Activated CD8-positive, alpha-beta memory T cell treated with anti-CD3 and anti-CD28 coated beads, Interleukin-2, amount 10 ng/mL, durations not matched to agents 7 days and 5 days (primary cell): ENCODE measurements at places on chromosomes 6 and 20. TPM values are rescaled to one million over a fixed set of nuclear protein-coding genes. Genes with fewer than 3 reads are reported as not detected.
A peak's percentile ranks its signal among the peaks of the same experiment; 100 is the strongest.

- DNase-seq: peak; percentile 72
Measured at GRCh38 chr20:31569163-31570020, 35.7 kb upstream of the ID1 start.

DNA sequence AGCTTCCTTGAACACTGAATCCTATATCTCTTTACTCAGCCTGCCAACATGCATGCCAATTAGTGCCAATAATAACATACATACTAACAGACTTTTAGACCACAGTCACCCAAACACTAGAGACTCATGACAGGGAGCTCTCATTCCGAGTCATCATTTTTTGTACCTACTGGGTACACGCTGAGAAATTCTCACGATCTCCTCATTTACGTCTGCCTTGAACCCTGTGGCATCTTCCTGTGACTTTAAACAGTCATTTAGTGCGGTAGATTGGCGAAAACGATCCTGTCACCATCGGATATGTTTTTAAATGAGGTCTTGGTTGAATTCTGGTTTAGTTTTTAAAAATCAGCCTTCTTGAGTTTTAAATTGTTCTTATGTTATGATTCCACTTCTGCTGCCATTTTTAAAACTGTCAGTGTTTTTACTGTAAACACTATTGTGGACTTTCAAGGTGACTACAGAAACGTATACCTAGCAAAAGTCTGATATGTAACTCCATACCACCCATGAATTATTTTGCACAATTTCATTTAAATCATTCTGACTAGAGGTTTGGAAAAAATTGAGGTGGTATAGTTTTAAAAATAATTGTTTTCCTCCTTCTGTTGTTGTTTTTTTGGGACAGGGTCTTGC is 275.4 kb downstream of the TSHZ2 start:
- DNase-seq: no peak

- DNase-seq: no peak
Measured at GRCh38 chr6:168099201-168100010, 20.4 kb upstream of the FRMD1 start.

DNA sequence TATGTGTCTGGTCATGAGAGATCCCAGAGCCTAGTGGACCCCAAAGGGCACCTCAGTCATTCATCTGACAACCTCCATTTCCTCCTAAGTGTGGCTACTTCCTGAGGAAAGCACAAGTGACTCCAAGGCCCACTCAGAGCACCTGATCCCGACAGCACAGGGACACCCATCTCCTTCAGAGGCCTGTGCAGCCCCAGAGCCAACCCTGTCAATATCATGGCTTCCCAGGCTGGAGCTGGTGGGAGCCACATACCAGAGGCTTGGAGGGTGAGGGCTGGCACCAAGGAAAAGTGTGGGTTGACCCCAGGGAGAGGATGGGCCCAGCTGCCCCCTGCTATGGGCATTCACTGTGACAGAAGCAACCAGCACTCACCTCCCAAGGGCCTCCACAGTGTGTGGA is 117.3 kb downstream of the PSMB1 start:
- no peak for DNase-seq

DNA sequence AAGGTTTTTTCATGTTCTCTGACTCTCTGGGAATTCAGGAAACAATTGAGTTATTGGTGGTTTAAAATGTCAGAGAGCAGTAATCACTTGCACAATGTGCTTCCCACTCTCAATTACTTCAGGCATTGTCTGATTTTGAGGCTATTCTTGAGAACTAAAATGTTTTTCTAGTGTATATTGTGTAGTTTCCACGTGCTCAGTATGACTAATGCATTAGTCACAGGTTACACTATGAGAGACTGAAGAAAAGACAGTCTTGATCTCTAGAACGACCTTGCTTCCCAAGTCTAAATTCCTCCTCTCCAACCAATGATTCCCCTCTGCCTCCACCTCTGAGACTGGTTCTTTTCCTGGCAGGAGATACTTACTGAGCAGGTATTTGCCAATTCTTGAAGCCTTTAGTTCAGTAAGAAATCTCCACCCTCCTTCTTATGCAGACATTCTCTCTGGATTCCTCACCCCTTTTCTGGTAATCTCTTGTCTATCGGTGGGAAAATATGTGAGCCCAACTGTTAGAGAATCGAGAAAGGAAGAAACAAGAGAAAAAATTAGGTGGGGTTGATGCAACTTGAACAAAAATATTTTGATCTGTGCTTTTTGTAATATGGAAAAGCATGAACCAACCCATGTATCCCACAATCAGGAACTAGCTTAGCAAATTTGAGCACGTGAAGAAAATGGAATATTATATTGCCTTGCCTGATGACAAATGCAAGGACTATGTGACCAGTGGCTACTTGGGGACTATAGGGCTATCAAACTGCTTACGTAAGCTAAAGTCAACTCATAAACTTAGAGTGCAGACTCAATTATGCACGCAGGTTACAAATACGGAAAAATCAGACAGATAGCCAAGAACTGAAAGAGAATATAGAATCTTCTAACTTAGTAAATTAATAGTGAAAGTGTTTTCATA is 61.1 kb upstream of the SLC22A16 start:
- no peak for DNase-seq

DNA sequence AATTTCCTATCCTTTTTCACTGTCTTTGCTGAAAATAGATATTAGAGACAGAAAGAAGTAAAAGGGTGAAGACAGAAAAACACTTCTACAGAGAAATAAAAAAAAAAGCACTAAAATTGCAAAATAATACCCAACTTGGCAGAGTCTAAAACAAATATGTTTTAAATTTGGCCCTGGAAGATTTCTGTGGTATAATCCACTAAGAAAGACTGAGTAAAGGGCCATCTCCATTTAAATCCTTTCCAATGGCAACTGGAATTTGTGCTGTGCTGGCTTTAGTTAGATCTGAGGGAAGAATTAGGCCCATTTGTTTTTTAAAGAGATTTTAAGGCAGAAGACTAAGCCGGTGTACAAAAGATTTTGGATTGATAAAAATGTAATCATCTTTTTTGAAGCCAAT is 321.2 kb downstream of the GJA1 start:
- DNase-seq: no peak

Gene OR12D2
- not detected for total RNA-seq

Gene CRIP3
- total RNA-seq: 0.50 TPM

Gene SNRPB
- 391 TPM for total RNA-seq

Gene TSBP1
- not detected for total RNA-seq

Gene IYD
- total RNA-seq: not detected
